ENCODE measurements at places on chromosomes 16 and 17.

DNA sequence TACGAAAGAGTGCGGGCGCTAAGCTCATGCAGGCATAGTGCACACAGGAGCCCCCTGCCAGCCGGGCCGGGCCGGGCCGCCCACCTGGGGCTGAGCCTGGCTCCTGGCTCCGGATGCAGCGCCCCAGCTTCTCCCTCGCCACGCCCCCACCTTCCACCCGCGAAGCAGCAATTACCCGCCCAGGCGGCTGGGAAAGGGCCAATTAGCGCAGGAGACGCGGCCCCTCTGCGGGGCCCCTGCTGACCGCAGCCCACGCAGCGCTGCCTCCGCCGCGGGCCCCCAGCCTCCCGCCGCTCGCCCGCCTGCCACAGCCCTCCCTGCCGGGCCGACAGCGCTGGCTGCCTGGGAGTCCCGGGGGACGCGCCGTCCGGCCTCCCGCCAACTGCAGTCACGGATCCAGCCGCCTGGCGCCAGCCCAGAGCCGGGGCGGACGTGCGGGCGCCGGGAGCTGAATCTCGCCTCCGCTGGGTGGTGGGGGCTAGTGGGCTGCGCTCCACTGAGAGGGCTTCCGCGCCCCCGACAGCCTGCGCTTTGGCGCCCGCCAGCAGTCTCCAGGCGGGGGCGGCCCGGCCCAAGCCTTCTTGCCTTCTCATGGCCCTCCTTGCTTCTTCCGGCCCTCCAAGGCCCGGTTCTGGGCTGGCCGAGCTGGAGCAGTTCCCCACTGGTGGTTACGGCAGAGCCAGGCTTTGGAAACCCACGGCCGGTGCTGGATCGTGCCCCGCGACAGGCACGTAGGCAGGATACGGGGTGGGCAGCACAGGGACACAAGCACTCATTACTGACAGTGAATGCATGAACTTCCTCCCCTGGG lies 14.9 kb upstream of the CBFB start:
- DNase-seq = no peak

GRCh38 chr17:38897176-38897575 lies 27.3 kb downstream of the LASP1 start:
- no peak for DNase-seq

GRCh38 chr16:50940275-50940854 lies 198.5 kb downstream of the CYLD start:
- DNase-seq = no peak

GRCh38 chr16:30551781-30552180 lies 6.4 kb downstream of the ZNF764 start:
- no peak for DNase-seq
